OCI-M1 (cell line): ENCODE measurements at places on chromosomes 7 and 10.

DNA sequence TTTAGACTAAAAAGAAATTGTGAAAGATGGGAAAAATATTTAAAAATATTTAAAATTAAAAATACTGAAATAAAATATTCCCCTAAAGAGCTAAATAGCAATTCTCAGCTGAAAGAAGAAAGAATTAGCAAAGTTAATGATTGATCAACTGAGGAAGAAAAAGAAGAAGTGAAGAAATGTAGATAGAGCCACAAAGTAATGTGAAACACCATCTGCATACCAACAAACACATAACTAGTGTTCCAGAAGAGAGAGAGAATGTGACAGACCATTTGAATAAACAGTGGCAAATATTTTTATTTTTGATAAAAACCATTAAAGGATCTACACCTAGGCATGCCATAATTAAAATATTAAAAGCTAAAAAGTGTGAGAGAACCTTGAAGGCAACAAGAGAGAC is 784.5 kb upstream of the ZWINT start:
- no peak for DNase-seq

GRCh38 chr7:48289656-48290055 is 118.4 kb downstream of the ABCA13 start:
- DNase-seq, result no peak

- DNase-seq, result no peak
Observed at GRCh38 chr7:91431601-91432000, 167.4 kb downstream of the FZD1 start.

- peak; percentile 47 for DNase-seq
Observed at GRCh38 chr7:20440472-20441105, 109.9 kb downstream of the ITGB8 start.
